Activated CD8-positive, alpha-beta memory T cell treated with anti-CD3 and anti-CD28 coated beads for 36 hours (primary cell): ENCODE measurements at places on chromosomes 4 and X. TPM values are rescaled to one million over a fixed set of nuclear protein-coding genes. Genes with fewer than 3 reads are reported as not detected.

NXF3 gene
- total RNA-seq = not detected

CTSO gene
- total RNA-seq = 2.3 TPM

CDX4 gene
- total RNA-seq = not detected

AMER1 gene
- total RNA-seq = 3.6 TPM

AREG gene
- total RNA-seq = not detected

IL3RA gene
- not detected for total RNA-seq

GRK4 gene
- 4.9 TPM for total RNA-seq

STS gene
- 1.9 TPM for total RNA-seq

NUP62CL gene
- total RNA-seq = 2.5 TPM

NRK gene
- total RNA-seq = not detected

TMPRSS11B gene
- not detected for total RNA-seq

AKAP17A gene
- total RNA-seq = 64.2 TPM

PABPC4L gene
- total RNA-seq = not detected

MFAP3L gene
- total RNA-seq = 2.5 TPM

PFKFB1 gene
- total RNA-seq = 0.63 TPM

ASIC5 gene
- not detected for total RNA-seq

TEX13D gene
- 0.23 TPM for total RNA-seq

TRIM61 gene
- 2.9 TPM for total RNA-seq

PDGFRA gene
- total RNA-seq = not detected

SERPINA7 gene
- total RNA-seq = not detected

EPHA5 gene
- total RNA-seq = not detected

CNGA1 gene
- total RNA-seq = not detected

MAGEA9B gene
- not detected for total RNA-seq

XAGE5 gene
- not detected for total RNA-seq

RASL11B gene
- total RNA-seq = 0.30 TPM

MAGEB5 gene
- not detected for total RNA-seq
